Stimulated activated CD8-positive, alpha-beta memory T cell treated with anti-CD3 and anti-CD28 coated beads, Interleukin-4, amount 100 ng/mL, for 1 hour (primary cell): ENCODE measurements at places on chromosomes 5 and 9.

- DNase-seq, result no peak
Observed at GRCh38 chr9:85319936-85320656, 421.7 kb downstream of the AGTPBP1 start.

GRCh38 chr9:131625790-131626670, 80.7 kb downstream of the PRRT1B start:
- no peak for DNase-seq

DNA sequence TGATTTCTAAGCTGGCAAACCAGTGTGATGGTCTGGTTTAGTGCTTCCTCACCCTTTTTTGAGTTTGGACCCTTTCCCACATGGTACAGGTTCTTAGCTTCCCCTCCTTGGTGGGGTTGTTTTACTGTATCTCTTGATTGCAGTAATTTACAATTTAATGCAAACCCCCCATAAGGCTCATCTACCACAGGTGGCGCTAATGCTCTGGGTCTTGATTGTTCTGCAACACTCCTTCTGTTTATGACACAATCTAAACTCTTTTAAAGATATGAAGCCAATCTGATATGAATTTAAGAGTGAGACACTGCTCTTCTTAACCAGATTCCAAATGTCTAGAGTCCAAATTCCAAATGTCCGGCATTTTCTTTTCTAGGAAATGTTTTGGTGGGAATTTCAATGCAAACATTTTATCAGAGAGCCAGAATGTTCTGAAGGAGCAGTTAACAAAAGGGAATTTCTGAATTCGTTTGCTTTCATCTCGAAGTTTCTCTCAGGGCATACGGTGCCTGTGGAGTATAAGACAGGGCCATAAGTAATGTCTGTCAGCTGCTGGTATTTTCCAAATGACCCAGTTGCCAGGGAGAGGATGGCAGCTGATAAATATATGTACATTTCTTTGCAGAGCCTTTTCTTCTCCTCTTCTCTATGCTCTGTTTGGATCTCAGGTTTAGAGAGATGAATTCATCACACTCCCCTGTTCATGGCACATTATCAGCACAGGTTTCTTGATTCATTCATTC, 246.8 kb downstream of the ARHGAP26 start:
- DNase-seq, result no peak

- DNase-seq, result no peak
Observed at GRCh38 chr9:36991516-36992134, 42.4 kb downstream of the PAX5 start.

DNA sequence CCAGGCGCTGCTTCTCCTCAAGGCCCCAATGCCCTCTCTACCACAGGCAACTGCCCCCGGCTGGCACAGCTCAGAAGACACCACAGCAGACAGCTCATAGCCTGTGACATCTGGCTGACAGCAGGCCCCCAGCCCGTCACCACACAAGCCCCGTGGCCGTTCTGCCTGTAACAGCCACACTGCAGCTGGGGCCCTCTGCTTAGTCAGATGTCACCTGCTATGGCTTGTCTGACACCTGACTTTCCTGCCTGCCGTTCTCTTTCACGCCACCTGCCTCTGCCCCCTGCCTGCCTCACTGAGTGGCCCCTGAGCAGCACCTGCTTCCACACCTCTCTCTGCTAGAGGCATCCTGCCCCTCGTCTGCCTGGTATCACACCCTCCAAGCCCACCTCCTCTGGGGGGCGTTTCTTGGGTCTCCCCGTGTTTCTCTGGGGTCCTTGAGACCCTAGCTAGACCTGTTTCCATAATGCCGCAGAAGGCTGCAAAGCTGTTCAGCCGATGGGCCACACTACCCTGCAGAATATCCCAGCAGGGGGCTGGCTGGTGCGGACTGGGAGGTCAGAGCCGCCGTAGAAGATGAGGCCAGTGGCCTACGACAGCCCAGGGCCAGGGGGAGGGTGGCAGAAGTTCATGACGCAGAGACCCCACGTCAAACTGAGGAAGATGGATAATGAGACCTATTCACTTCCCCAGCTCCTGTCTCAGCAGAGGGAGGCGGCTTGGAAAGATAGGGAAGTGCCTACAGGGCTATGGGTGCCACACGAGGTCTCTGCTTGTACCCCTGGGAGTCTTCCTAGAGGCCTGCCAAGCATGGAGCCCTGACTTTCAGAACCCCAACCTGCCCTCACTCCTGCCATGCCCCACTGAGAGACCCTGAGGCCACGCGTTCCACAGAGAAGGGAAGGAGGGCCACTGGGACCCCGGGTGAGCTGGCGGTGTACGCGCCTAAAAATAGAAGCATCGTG, 95.1 kb downstream of the ZNF354C start:
- DNase-seq, result no peak

DNA sequence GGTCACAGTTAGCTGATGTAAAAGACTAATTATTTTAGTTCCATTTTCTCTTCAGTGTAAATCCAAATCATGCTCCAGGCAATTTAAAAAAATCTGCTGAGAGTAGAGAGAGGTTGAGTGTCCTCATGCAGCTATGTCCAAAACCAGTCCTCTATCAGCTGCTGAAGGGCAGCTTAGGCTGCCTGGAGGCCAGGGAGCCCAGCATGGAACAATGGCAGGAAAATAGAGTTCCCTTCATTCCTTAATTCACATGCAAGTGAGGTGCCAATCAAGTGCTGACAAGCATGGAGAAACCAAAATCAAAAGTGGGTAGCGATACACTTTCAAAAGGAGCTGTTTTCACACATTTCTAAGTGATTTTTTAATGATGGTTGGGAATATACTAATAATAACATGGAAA, 78.3 kb upstream of the POU5F2 start:
- no peak for DNase-seq

DNA sequence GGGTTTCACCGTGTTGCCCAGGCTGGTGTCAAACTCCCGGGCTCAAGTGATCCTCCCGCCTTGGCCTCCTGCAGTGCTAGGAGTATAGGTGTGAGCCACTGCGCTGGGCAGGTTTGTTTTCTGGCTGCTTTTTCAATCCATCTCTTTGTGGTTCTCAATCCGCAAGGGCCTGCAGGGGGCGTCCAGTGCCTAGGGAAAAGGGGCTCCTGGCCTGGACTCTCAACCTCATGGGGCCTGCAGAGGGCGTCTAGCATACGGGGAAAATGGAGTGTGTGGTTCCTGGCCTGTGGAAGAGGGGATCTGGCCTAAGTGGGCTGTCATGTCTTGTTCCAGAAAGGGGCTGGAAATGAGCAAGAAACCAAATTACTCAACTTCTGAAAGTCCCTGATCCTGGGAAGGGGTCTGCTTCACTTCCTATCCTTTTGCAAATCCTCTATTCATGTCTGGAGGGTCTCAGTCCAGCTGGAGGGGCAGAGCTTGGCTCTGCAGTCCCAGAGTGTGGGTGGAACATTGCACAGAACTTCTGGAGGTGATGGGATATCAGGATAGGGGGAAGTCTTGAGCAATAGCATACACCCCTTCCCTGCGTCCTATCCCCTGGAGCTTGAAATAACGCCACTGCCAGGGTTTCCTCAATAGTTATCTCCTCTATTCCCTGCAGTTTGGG, 12.7 kb upstream of the CCL27 start:
- no peak for DNase-seq

- DNase-seq, result no peak
Observed at GRCh38 chr9:34502471-34502870, 20.3 kb downstream of the ENHO start.
